Spleen (tissue), 13 donors: ENCODE measurements at places on chromosomes 12 and 14. TPM values are rescaled to one million over a fixed set of nuclear protein-coding genes. Genes with fewer than 3 reads are reported as not detected.

Gene STAB2
- 320 TPM for total RNA-seq

GRCh38 chr14:87199381-87199780 lies 793.6 kb downstream of the GALC start:
- no peak overlapping the region for H3K4me3 ChIP-seq
- H3K27ac ChIP-seq = no peak overlapping the region
- no peaks in the 10 kb centered on the region for H3K27me3 ChIP-seq
- H3K4me1 ChIP-seq = no peaks in the 10 kb centered on the region
- no peak for DNase-seq

Gene CLEC4A
- 9.7 TPM for total RNA-seq

- H3K4me1 ChIP-seq = peaks cover 38% of the 10 kb centered on the region
- H3K27me3 ChIP-seq = no peaks in the 10 kb centered on the region
- peak overlapping the region; percentile 100 for H3K27ac ChIP-seq
- DNase-seq = peak; percentile 83
- H3K36me3 ChIP-seq = peaks cover 21% of the 10 kb centered on the region
These were observed 1.6 kb downstream of the SETD1B start for GRCh38 chr12:121805171-121806008.

Gene DEPDC4
- total RNA-seq = 0.85 TPM

GRCh38 chr12:7542813-7543212 lies 39.2 kb upstream of the CD163 start:
- no peak overlapping the region for H3K4me3 ChIP-seq
- H3K27ac ChIP-seq = peak overlapping the region; percentile 75

Gene FGF6
- total RNA-seq = not detected

Gene ATG101
- 27.5 TPM for total RNA-seq

DNA sequence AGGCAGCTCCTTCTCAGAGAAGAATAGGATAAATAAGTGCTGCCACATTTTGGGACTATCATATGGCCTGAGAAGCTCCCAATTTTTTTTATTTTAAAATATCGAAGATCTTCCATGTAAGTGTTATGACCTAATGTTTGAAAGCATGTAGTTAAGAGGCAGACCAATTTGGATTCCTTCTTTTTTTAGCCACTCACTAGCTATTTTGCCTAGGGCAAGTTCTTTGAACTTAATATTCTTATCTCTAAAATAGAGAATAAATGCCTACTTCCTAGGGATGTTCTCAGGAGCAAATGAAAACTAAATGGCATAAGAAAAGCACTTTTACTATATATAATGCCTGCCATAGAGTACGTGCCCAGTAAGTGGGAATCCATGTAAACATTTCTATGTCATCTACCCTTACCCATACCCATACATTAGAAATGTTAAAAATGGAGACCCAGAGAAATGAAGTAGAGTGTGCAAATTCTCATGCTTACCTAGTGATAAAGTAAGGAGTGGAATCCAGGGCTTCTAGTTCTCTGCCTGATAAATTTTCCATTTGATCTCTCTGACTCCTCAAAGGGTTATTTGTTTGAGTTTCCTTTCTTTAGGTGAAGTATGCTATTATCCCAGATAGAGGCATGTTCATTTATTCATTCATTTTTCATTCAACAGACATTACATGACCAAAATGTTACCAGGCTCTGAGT lies 148.3 kb downstream of the TGFB3 start:
- no peak for DNase-seq
- H3K4me1 ChIP-seq = no peaks in the 10 kb centered on the region
- H3K4me3 ChIP-seq = no peak overlapping the region
- H3K27me3 ChIP-seq = no peaks in the 10 kb centered on the region
- H3K27ac ChIP-seq = no peak overlapping the region

GRCh38 chr14:50844391-50844790 lies 13.4 kb upstream of the NIN start:
- H3K27ac ChIP-seq = no peak overlapping the region
- H3K4me1 ChIP-seq = no peaks in the 10 kb centered on the region
- no peaks in the 10 kb centered on the region for H3K36me3 ChIP-seq

DNA sequence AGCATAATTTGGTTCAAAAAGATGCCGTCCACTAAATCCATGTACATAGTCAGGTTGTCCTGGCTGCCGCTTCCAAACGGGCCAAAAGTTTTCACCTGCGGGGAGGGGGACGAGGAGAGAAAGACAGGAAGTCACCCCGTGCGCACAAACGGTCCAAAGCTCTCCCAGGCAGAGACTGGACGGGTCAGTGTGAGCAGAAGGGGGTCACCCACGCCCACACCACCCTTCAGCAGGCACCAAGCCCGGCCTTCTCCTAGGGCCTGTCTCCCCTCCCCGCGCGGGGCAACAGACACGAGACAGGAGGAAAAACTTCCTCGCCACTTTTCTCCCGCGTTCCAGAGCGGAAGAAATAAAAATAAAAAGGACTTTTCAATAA lies 888 bp downstream of the CCDC88C start:
- H3K36me3 ChIP-seq = no peaks in the 10 kb centered on the region
- peak overlapping the region; percentile 93 for H3K27ac ChIP-seq
- DNase-seq = peak; percentile 90
- peak overlapping the region; percentile 94 for H3K4me3 ChIP-seq

Gene PLA2G1B
- total RNA-seq = not detected

GRCh38 chr12:43336962-43337555 lies 214.9 kb downstream of the ADAMTS20 start:
- H3K4me3 ChIP-seq = no peak overlapping the region
- no peaks in the 10 kb centered on the region for H3K36me3 ChIP-seq
- no peaks in the 10 kb centered on the region for H3K27me3 ChIP-seq
- no peak for DNase-seq
- no peak overlapping the region for H3K27ac ChIP-seq

GRCh38 chr14:56543436-56543835 lies 36.2 kb upstream of the TMEM260 start:
- no peak overlapping the region for H3K27ac ChIP-seq
- H3K36me3 ChIP-seq = no peaks in the 10 kb centered on the region
- no peaks in the 10 kb centered on the region for H3K4me1 ChIP-seq
- no peak overlapping the region for H3K4me3 ChIP-seq

GRCh38 chr12:53051058-53051880 lies 1.4 kb downstream of the TNS2 start:
- H3K4me1 ChIP-seq = peaks cover 42% of the 10 kb centered on the region
- DNase-seq = no peak
- H3K27ac ChIP-seq = peak overlapping the region; percentile 87
- H3K36me3 ChIP-seq = no peaks in the 10 kb centered on the region
- H3K27me3 ChIP-seq = no peaks in the 10 kb centered on the region

Gene KRT75
- not detected for total RNA-seq

DNA sequence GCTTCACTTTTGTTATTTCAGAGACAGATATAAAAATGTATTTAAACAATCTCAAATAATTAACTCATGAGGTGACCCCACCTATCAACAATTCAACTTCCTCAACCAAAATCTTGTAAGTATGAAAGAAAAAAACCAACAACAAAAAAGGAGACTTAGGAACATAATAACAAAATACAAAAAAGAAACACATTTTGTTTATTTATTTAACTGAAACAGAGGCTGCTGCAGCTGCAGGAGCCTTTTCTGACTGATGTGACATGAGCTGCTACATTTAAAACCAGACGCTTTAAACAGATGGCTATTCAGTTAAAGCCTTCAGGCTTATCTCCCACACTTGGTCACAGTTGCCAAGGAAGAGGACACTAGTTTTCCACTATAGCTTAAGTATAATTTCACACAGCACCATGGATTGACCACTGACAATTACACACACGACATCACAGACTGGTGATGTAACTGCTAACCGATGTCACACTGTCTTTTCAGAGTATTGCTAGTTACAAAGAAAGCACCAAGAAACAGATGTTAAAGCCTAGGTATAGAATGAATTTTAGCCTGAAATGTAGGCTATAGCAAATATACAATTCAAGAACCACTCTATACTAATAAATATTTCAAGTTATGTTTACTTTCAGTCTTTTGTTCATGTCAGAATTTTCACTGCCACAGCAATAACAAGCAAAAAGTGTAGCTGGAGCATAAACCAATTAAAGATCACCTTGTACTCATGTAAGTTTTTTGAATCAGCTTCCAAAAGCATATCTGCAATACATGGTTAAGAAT lies 113.0 kb downstream of the MED13L start:
- H3K36me3 ChIP-seq = no peaks in the 10 kb centered on the region
- no peak overlapping the region for H3K27ac ChIP-seq
- H3K4me3 ChIP-seq = no peak overlapping the region

GRCh38 chr12:130761537-130762318 lies 45.6 kb upstream of the RIMBP2 start:
- H3K27ac ChIP-seq = no peak overlapping the region
- no peaks in the 10 kb centered on the region for H3K4me1 ChIP-seq
- H3K36me3 ChIP-seq = no peaks in the 10 kb centered on the region
- H3K4me3 ChIP-seq = no peak overlapping the region
- peak; percentile 79 for DNase-seq

GRCh38 chr12:106431839-106432411 lies 74.4 kb downstream of the POLR3B start:
- H3K27ac ChIP-seq = no peak overlapping the region
- H3K36me3 ChIP-seq = peaks cover 43% of the 10 kb centered on the region
- no peak overlapping the region for H3K4me3 ChIP-seq
- DNase-seq = no peak
- H3K4me1 ChIP-seq = no peaks in the 10 kb centered on the region

Gene KRT71
- not detected for total RNA-seq

DNA sequence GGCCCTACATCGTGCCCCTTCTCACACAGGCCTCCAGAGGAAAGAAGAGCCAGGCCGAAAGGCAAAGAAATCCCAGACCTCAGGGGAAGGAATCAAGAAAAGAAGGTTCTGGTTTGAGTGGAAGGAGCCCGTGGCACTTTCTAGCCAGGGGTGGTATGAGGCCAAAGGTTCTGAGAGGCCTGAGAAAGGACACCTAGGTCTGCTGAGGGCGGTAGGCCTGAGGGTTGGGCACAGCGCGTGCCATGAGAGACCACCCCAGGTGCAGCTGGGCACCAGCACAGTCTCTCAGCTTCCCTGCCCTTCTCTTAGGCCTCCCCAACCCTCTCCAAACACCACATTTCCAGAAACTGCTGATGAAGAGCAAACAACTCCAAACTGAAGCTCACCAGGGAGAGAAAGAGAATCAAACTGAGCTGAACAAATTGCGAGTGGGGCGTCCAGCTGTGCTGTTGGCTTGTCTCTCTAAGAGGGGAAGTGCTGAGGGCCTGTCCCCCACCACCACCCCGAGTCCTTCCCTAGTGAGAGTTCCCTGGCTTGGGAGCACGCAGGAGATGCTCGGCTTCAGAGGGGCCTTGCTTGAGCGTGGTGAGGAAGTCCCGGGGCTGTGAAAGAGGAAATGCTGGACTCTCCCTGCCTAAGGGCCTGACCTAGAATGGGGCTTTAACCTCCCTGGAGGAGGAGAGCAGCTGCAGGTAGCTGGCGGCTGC lies 184.8 kb downstream of the ZFP36L1 start:
- no peaks in the 10 kb centered on the region for H3K27me3 ChIP-seq
- no peaks in the 10 kb centered on the region for H3K36me3 ChIP-seq
- no peak for DNase-seq
- no peak overlapping the region for H3K4me3 ChIP-seq

DNA sequence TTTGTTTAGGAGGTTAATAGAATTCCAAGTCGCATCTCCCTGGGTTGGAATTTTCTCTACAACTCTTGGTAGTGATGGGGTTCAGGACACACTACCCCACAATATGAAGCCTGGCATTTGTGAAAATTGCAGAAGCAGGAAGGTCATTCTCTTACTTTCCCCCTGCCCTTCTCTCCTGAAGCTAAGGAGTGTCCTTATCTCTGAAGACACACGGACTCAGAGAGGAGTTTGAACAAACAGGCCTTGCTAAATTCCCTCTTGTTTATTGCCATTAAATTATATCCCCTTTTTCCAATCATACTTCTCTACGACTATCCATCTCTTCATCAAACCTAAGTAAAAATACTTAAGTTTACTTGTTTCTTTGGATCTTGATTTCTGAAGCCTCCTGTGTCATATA lies 443.0 kb downstream of the RAD51B start:
- no peak overlapping the region for H3K4me3 ChIP-seq
- peaks cover 8% of the 10 kb centered on the region for H3K4me1 ChIP-seq
- no peak for DNase-seq
- H3K27ac ChIP-seq = no peak overlapping the region

DNA sequence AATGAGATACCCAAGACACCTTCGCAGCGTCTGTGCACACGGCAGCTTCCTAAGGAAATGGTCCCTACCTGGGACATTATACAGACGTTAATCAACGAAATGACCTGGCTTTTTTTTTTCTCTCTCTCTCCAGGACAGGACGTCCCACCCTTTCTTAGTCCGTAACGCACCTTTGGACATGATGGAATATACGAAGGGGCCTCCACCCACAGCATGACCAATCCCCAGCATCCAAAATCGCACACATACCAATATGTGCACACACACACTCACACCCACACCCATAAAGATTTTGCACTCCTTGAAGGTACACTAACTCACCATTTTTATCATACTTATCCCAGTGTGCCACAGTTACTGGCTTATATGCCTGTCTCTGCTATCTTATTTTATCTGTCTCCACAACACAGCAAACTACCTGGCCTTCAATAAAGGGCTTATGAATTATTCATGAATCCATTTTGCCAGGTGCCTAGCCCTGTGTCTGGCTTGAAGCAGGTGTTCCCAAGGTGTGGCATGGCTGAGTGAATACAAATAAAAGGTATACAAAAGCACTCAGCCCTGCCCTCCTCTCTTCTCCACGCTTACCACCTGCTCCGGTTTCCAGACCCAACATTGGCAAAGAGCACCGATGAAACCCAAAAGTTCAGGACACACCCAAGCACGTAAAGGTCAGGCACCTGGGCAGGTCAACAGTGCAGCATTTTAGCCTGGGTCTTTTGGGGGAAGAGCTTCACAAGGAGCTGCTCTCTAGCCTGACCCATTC lies 2.2 kb downstream of the SCNN1A start:
- no peaks in the 10 kb centered on the region for H3K36me3 ChIP-seq
- peaks cover 26% of the 10 kb centered on the region for H3K4me1 ChIP-seq
- H3K27ac ChIP-seq = peak overlapping the region; percentile 51
- no peaks in the 10 kb centered on the region for H3K27me3 ChIP-seq
- DNase-seq = no peak
- no peak overlapping the region for H3K4me3 ChIP-seq

DNA sequence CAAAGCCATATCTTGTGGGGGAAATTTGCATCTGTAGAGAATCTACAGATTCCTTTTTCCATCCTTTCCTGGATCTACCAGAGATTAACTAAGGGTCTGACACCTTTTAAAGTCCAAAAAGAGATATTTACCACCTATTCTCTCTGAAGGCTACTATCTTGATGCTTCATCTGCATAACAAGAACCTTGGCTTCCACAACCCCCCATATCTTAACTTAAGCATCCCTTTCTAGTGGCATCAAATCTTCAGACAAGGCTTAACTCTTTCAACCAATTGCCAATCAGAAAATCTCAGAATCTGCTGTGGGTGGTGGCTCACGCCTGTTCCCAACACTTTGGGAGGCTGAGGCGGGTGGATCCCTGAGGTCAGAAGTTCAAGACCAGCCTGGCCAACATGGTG lies 74.3 kb upstream of the FICD start:
- H3K36me3 ChIP-seq = no peaks in the 10 kb centered on the region
- no peak for DNase-seq
- H3K27me3 ChIP-seq = no peaks in the 10 kb centered on the region
- no peak overlapping the region for H3K4me3 ChIP-seq
- H3K27ac ChIP-seq = no peak overlapping the region
- no peaks in the 10 kb centered on the region for H3K4me1 ChIP-seq
